Amniotic epithelial cell (primary cell): ENCODE measurements at places on chromosomes 4 and X.
A peak's percentile ranks its signal among the peaks of the same experiment; 100 is the strongest.

DNA sequence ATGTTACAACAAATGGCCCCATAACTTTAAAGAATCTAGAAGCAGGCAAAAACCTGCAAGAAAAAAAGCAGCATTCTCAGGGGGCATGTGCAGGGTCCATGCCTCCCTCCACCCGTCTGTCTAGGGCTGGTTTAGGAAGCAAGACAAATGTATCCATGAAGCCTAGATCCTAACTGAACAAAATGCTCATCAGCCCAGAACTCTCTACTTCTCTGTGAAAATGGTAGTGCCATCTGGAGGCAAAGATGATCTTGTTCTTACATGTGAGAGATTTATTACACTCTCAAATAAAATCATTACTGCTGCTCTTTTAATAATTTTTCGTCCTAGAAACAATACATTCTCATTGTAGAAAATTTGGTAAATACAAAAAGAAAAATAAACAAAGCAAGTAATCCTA is 26.7 kb downstream of the NR3C2 start:
- peak; percentile 4 for DNase-seq

DNA sequence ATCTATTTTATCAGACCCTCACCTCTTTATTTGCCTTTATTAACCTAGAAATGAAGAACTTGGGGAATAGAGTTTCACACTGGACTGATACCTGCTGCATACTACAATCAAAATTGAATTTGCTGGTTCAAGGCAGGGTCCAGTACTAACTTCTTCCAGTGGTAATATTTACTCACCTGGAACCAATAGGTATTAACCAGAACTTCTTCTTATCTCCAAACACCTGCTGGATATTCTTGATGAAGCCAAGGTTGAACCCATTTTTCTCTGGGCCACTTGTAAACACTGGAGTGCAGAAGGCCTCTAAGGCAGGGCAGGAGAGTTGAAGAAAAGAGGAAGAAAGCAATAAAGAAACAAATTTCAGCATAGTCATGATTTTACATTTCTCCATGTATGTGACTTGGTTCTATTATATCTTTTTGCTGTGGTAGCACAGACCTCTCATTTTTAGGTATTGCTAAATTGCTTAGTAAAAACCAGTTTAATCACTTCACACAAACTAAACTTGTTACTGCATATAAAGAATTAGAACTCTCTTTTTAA is 101.1 kb downstream of the ZDHHC15 start:
- no peak for DNase-seq

GRCh38 chr4:55993994-55994663 is 45.4 kb downstream of the CEP135 start:
- no peak for DNase-seq

- peak; percentile 52 for DNase-seq
Measured at GRCh38 chr4:147981305-147981704, 249.4 kb downstream of the ARHGAP10 start.

- DNase-seq = no peak
Measured at GRCh38 chr4:184255871-184256642, 38.4 kb upstream of the ENPP6 start.

DNA sequence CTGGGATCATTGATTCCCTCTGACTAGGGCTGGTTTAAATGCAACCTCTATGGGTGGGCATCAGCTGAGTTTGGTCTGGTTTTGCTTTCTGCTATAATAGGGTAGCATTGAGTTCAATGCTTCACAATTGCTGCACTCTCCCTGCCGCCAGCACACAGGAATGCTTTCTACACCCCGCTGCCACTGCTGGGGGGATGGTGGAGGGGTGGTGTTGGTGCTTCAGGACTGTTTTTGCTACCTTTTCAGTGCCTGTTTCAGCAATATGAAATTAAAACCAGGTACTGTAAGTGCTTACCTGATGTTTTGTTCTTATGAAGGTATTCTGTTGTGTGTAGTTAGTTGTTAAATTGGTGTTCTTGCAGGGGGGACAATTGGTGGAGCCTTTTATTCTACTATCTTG is 67.7 kb downstream of the GNL3L start:
- DNase-seq = no peak

DNA sequence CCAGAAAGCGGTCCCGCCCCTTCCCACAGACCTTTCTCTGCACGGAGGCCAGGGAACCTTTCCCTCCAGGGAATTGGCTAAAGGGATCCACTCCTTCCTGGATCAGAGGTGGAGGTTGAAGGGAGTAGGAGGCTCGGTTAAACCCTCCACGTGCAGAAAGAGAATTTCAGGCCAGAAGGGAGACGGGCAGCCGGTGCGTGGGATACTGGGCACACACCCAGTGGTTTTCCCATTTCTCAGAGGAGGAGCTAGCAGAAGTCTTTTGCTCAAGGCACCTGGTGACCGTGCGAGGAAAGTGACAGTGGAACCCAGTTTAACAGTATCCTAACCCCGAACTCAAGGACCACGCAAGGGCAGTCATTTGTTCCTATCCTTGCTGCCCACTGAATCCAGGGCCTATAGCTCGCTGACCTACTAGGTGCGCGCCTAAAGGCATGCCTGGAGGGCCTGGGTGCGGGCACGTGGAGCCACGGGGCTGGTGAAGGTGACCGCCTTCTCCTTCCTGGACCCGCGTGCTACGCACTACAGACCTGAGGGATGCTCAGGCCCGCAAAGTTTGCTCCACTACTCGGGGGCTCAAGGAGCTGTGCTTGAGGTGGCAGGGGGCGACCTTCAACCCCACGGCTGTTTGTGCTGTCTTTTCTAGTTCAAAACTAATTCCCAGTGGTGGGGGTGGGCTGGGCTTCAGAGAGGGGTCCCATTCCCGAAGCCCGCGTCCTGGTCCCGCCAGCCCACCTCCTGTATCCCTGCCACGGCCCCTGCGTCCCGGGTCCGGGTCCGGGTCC is 587 bp upstream of the AFF2 start:
- DNase-seq = no peak

- DNase-seq = peak; percentile 100
Measured at GRCh38 chr4:123832173-123833026, 435.8 kb downstream of the SPRY1 start.

- peak; percentile 45 for DNase-seq
Measured at GRCh38 chr4:146916479-146917076, 29.1 kb downstream of the TTC29 start.

DNA sequence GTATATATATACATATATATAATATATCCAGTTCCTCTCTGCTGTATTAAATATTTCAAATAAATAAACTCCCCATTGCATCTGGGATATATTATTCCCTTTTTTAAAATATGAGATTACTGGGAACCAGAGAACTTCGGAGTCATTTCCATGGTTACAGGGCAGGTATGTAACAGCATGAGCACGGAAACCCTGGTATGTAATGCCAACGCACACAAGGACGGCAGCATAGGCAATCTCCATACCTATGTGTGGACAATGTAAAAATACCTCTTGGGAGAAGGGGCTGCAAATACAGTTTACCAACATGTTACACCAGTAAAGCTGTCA is 62.8 kb downstream of the NUDT10 start:
- no peak for DNase-seq

DNA sequence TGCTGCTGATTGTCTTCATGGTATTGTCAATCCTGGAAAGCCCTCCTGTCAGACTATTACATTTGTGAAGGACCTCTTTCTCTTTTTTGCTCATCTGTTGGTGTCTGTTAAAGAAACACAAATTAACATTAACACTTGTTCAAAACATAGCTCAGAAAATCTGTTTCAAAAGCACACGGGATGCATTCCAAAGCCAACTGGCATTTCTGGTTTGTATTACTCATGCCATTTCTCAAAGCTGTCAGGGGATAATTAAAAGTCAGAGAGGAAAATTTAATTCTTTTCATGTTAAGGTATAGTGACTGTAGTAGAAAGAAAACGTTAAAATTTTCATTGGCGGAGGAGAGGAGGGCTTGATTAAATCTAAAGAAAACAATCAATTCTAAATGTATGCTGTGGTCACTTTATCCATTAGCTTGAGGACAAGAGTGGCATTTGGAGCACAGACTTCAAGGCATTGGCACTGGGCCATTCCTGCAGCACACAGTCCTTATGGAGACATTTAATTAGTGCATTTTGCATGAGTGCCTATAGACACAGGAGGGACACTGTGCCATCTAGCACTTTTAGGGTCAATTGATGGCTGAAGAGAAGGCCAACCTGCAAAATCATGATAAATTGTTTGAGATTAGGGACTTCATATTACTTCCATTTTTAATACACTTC is 21.2 kb upstream of the GLRA2 start:
- DNase-seq = no peak

- DNase-seq = no peak
Measured at GRCh38 chrX:35819241-35819640, 21.1 kb downstream of the MAGEB16 start.

- no peak for DNase-seq
Measured at GRCh38 chrX:70907900-70908299, 611 bp downstream of the TEX11 start.

- no peak for DNase-seq
Measured at GRCh38 chr4:76272073-76272472, 20.6 kb downstream of the FAM47E start.

DNA sequence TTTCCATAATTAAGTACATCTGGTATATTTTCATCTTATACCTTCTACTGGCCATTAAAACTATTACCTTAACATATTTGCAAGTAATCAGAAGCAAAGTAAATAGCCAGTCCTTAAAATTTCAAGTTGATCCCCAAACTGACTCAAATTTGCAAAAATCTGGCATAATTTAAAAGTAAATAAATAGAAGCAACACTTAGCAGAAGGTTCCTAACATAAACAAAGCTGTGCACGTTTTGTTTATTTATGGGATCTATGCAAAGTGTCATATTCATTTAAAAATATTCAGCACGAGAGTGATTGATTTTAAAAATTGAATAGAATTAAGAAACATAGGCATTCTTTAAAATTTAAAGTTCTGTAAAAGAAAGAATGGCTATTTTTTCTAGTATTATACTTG is 9.8 kb upstream of the CXXC4 start:
- DNase-seq = no peak

GRCh38 chr4:77097611-77098010 is 21.8 kb upstream of the CCNI start:
- DNase-seq = no peak
